ENCODE measurements at places on chromosomes 3 and 15.

- DNase-seq = no peak
Measured at GRCh38 chr3:170610321-170610884, 24.5 kb upstream of the SLC7A14 start.

GRCh38 chr15:44910981-44911625, 45.4 kb upstream of the TERB2 start:
- DNase-seq = no peak

DNA sequence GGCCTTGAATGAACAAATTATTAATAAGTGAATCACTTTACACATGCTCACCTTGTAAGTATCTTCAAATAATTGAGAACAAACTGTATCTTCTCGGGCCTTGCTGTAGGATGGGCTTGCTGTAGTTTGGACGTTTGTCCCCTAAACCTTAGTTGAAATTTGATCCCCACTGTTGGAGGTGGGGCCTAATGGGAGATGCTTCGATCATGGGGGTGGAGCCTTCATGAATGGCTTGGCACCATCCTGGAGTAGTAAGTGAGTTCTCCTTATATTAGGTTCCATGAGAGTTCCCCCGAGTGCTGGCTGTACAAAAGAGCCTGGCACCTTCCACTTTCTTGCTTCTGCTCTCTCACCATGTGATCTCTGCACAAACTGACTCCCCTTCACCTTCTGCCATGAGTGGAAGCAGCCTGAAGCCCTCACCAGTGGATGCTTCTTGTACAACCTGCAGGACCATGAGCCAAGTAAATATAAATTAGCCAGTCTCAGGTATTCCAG, 29.3 kb downstream of the PIGB start:
- no peak for DNase-seq

DNA sequence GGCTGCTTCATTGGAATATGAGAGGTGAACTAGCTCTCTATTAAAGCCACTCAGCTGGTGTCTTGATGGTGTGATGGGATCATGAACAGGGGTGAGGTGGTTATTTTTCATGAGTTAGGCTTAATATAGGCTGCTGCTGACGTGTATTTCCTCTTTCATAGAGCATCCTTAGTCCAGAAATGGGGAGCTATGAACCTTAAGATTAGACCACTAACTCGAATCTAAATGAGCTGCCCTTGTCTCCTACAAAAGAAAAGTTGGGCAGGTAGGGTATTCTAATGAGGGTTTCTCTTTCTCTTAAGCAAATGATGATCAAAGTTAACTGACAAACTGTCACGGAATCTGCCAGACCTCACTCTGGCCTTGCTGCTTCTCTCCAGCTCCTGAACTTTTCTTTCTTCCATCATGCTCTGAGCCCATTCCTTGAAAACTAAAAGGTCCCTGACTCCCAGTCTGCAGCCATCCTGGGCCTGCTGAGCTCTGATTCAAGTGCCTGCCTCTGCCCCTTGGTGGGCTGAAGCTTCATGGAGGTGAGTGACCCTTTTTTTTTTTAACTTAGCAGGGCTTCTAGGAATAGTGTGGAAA, at the start of gene TRIM69:
Gene TRIM69 (plus strand): TSS at position 348 of the 585 bp plus-strand sequence. CDS start 177 bp downstream, at position 525.
- no peak for DNase-seq

DNA sequence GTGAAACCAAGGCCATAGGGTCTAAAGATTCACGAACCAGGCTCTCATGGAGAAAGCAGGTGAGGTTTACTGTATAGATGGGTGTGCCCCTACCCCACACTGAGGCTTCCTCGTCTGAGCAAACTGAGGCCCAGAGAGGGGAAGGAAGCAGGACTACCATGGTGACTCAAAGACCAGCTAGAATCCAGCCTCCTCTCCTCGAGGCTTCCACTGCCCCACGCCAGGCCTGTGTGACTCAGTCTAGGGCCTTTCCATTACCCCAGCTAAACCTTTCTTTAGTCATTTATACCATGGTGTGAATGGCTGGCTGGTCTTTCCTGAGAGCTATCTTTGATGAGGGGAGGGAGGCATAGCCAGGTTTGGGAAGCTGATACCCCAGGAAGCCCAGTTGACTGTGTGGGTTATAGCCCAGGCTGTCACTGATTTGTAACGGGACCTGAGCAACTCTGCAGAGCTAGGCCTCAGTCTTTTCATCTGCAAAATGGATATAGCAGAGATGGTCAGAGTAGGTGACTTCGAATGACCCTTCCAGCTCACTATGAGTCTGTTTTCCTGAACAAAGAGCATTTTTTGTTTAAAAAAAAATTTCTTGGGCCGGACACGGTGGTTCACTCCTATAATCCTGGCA, 3.0 kb upstream of the RHO start:
- peak; percentile 56 for DNase-seq

DNA sequence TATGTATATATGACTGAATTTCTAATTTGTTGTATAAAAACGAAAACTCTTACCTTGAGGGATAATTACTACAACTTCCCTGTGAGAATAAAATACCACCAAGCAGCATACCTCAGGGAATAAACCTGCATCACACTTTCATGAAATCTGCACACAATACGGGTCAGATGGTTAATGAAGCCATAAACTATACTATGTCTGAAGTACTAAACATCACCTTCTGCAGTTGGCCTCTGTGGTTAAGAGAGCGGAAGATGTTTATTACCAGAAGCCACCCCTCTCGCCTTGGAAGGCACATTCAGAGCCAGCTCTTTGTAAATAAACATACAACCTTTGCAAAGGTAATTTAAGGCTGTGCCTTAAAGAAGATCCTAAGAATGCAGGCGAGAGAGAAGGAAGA, 462.1 kb upstream of the NR2F2 start:
- no peak for DNase-seq

DNA sequence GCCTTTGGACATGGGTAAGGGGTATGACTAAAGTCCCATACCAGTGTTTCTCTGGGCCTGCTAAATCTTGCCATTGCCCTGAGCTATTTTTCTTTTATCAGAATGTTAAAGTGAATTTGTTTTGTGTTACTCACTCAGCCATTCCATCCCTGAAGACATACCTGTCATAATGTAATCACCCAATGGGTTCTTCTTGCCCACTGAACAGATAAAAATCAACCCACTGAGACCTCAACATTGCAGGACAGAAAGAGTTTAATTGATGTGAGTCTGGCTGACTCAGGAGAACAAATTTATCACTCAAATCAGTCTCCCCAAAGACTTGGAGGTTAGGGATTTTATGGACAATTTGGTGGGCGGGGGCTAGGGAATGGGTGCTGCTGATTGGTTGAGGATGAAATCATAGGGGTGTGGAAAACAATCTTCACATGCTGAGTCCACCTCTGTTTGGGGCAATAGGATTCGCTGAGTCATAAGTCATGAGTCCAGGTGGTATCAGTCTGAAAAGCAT, 47.4 kb downstream of the ILDR1 start:
- DNase-seq = no peak

- DNase-seq = no peak
Measured at GRCh38 chr15:101498717-101499480, 9.4 kb upstream of the PCSK6 start.

GRCh38 chr3:152148579-152148978, 120.2 kb upstream of the MBNL1 start:
- DNase-seq = no peak

DNA sequence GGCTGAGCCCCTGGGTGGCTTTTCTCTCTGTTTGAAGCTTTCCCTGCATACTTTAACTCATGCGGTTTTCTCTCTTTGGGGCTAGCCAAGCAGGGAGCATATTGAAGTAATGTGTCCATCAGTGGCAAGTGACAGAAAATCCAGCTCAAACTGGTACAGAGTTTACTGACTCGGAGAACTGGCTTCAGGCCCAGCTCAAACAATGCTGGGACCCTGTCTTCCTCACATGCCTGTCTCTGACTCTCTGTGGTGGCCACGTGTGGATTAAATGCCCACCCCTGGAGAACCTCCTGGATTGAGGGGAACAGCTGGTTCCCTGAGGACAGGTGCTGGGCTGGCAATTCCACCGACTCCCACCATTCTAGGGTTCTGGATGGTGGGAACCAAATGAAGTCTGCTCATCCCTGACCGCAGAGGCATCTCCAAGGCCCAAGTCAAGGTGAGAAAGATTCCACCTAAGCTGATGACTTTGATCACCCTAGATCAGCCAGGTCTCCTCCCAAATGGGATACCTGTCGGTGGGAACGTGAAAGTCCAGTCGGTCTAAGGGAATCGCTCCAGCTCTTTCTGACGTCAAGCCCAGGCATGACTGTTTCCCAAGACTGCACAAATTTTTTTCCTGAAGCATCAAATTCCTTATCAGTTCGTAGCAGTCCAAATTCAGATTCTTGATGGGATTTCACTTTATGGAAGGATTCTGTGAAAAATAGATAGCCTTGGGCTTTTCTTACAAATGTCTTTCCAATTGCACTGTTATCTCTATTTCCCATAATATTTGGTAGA, 16.3 kb upstream of the HDAC11 start:
- no peak for DNase-seq

GRCh38 chr3:130849091-130849552, 44.8 kb upstream of the ATP2C1 start:
- no peak for DNase-seq

GRCh38 chr3:125322917-125323316, 52.2 kb downstream of the ZNF148 start:
- DNase-seq = no peak

GRCh38 chr3:44235604-44236484, 5.8 kb upstream of the TOPAZ1 start:
- peak; percentile 82 for DNase-seq

- DNase-seq = no peak
Measured at GRCh38 chr3:16510620-16511319, 2.7 kb downstream of the RFTN1 start.

DNA sequence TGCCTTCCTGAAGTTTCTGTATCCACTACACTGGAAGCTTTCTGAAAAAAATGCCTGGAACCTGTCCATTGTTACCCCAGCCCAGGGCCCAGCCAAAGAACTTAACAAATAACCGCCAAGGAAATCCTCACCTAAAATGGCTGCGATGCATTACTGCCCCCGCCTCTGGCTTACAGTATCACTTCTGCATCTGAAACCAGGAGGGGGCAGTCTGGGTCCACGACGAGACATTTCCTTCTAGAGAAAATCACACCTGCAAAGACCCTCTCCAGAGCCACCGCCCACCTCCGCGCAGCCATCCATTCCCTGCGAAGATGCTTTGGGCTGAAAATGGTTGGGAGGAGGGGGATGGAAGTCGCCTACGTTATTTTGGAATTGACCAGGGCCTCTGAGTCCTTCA, 22.4 kb upstream of the CELF6 start:
- DNase-seq = no peak

DNA sequence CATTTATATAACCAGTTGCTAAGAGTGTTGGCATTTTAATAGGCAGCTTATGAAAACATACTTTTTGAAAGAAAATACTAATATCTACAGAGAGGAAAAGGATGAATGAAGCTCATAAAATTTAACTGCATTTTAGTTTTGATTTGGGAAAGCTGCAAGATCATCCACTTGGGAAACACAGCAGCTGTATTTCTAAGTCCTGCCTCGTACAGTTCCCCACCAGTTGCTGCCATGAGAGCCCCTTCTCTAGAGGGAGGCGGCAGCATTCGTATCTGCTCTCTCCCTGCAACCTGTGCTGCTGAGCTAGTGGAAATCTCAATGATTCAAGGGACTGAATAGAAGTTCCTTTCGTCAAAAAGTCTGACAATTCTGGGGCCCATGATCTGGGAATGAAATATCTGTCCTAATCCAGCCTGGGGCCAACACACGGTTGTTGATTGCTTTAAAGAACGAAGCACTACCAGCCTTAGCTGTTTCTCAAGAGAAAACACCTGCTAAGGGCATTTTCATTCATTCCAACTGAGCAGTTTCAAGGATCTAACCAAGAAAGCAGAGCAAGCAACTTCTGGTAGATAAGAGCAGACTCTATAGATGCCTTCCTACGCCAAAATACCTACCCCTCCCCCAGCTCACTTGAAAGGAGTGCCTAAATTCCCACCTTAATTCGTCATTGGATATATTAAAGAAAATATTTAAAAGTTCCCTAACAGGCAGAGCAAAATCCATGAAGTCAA, 223.7 kb downstream of the MAGI1 start:
- no peak for DNase-seq

DNA sequence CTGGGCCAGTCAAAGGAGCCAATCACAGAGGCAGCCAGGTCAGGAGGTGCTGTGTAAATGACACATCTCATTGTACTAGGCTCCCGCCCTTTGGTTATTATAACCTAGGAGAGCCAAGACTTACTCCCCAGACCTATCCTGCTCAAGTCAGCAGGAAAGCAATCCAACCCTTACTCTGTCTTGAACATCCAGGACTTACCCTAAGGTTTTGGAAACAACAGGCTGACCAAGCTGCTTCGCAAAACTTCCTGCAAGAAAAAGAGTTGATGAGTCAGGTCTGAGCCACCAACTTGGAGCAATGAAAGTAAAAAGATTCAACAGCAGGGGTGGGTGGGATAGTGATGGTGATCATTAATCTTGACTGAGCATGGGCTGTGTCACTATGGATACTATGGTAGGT, 144.4 kb downstream of the MYLK start:
- peak; percentile 91 for DNase-seq

DNA sequence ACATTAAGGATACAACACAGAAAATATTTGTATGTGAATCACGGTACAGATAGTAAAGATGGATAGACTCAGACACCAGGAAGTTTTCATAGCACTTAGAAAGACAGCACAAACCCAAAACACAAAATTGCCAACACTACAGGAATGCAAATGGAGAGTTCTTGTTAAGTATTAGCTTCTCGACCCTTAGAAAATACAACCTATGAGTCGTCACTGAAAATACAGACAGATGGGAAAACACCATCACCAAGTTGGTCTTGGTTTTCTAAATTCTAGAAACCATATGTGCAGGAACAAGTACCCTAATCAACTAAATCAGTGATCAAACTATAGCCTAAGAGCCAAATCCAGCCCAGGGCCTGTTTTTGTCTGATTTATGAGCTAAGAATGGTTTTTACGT, 50.7 kb downstream of the PEAK1 start:
- DNase-seq = peak; percentile 32

GRCh38 chr15:76678766-76679165, 226.4 kb downstream of the SCAPER start:
- peak; percentile 53 for DNase-seq

- DNase-seq = peak; percentile 20
Measured at GRCh38 chr3:33152363-33153360, 38.8 kb downstream of the CRTAP start.

GRCh38 chr15:96322536-96323318, 7.8 kb upstream of the NR2F2 start:
- no peak for DNase-seq

DNA sequence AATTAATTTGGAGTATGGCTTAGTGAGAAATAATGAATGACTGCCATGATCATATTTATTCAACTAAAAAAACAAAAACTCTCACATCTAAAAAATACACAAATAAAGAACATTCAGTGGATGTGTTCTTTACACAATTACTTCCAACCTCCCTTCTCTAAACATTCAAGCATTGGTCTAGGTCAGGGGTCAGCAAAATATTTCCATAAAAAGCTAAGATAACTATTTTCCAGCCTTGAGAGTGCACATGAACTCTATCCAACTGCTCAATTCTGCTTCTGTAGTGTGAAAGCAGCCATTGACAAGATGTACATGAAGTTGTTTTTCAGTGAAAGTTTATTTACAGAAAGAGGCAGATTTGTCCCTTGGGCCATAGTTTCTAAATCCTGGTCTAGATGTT, 406.3 kb downstream of the MAGI1 start:
- no peak for DNase-seq

GRCh38 chr3:88812576-88812975, 294.8 kb upstream of the EPHA3 start:
- DNase-seq = peak; percentile 32

GRCh38 chr3:69085833-69086722, 1.3 kb downstream of the ARL6IP5 start:
- DNase-seq = peak; percentile 95
